Activated CD4-positive, alpha-beta T cell treated with anti-CD3 and anti-CD28 coated beads, Interleukin-2, amount 50 U/mL, for 24 hours (primary cell): ENCODE measurements at places on chromosomes 11 and 22.

GRCh38 chr11:1303973-1304372 is 5.5 kb downstream of the TOLLIP start:
- DNase-seq, result no peak

DNA sequence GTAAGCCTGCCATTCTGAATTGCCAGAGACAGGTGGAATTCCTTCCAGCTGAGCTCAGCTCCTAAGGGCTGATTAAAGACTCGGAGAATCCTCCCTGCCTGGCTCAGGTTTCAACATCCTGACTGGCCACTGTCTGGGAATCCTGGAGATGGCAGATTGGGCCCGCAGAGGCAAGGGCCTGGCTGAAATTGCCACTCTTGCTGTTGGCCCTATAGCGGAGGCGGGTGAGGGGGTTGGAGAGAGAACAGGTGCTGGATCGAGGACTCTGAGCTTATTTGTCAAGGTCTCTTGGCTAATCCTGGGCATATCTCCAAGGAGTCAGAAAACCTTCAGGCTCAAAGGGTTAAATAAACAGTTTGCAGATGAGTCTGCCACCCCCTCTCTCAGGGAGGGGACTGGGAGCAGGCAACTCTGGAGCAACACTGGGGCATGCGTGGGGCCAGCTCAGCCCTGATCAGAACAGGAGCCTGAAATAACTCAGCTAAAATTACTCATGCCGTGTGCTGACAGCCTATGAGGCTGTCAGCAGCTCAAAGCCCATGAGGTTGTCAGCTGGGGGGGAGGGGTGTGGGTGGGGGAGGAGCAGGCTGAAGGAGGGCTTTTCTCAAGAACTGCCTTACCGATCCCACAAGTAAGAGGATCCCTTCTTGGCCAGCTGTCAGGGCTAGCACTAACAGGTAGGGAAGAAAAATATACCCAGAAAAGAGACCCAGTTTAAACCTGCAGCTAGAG is 14.7 kb upstream of the MFRP start:
- DNase-seq, result no peak

DNA sequence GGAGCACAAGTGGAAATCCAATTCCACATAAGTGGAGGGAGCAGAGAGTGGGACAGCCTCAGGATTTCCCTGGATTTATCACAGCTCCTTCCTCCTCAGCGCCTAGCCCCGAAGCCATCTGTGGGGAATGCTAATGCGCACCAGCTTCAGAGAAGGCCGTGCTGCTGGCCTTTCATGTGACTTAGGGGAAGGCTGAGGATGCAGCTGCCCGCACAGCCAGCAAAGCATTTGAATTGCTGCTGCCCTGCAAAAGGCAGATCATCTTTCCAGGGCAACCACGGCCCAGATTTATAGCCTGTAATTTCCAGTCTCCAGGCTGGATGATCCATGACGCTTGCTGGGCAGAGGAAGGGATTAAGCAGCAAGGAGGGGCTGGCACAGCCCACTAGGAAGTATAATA is 29.9 kb downstream of the SYN3 start:
- DNase-seq, result no peak

DNA sequence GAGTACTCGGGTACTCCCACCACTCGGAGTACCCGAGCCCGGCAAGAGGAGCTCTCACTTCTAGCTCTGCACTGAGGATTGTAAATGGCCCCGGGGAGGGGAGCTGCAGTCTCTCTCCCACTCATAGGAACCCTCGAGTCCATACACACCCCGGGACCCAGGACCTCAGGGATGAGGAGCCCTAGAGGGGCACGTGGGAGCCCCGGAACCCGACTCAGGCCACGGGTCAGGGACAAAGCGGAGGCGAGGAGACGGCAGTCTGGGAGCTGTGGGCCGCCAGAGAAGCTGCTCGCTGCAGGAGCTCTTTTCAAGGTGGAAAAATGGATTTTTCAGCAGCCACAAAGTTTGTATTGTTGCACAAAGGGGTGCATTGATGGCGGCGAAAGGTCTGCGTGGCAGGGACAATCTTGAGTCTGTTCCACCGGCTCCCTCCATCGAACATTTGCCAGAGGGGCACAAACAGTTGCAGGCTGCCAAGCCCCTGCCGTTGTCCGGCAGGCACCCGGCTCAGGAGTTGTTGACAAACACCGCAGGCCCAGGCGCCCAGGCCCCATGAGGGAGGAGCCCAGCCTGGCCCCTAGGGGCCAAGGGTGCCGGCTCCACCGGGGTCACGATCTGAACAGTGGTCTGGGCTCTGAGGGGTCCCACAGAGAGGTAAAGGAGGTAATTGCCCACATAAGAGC is 5.7 kb upstream of the FLI1 start:
- no peak for DNase-seq

DNA sequence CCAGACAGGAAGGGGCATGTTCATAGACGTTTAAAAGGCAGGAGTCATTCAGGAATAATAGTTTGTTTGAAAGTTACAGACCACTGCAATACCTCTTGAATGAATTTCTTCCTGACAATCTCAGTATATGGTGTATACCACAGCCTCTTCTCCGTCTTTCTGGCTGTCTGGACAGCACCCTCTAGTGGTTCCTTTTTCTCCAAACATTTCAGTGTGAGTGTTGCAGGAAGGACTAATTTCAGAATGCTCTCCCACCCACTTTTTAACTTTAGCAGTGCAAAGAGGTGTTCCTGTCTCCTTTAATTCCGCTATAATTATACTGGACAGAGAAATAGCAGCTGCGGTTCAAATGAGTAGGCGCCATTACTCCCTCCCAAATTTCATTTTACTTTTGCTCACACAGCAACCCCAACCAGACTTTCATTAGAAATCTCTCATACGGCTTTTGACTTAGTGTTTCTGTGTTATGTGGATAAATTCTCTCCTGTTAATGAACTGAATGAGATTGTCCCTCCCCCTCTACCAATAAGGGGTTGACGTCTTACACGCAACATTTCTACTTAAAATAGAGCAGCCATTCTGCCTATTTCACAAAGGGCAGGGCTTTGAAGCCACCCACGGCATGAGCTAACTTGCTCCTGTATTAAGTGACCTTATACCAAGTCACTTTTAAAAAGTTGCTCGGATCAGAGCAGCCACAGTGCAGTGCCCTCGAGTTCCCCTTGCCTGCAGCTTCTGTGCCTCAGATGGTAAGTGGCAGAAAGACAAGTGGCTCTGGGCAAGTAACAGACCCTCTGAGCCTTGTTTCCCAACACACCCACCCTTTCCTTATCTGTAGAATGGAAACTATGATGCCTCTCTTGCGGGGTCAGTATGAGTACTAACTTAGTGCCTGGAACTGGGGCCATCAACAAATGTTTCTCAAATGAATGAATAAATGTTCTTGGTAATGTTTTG is 368.6 kb downstream of the OPCML start:
- DNase-seq, result no peak
